ENCODE measurements at places on chromosomes 11 and 22.

- no peak for DNase-seq
Observed at GRCh38 chr11:10655943-10656576, 37.5 kb downstream of the IRAG1 start.

GRCh38 chr11:68021167-68021787, 9.2 kb upstream of the NDUFS8 start:
- no peak for DNase-seq

DNA sequence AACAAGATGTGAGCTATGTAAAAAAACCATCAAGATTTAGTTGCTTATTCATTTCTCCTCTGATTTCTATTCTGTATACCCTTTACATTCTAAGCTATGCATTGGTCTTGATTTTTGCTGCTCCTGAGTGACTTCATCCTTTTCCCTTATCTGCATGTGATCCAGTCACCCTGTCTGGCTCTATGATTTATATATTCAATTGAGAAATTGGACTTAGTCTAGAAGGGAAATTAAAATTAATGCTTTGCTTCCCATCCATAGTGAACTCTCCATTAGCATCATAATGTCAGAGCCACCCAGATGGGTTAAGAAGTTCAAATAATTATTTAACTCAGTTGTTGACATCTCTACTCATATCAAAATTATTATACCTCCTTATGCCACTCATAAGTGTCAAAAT, 5.0 kb downstream of the JRKL start:
- no peak for DNase-seq

DNA sequence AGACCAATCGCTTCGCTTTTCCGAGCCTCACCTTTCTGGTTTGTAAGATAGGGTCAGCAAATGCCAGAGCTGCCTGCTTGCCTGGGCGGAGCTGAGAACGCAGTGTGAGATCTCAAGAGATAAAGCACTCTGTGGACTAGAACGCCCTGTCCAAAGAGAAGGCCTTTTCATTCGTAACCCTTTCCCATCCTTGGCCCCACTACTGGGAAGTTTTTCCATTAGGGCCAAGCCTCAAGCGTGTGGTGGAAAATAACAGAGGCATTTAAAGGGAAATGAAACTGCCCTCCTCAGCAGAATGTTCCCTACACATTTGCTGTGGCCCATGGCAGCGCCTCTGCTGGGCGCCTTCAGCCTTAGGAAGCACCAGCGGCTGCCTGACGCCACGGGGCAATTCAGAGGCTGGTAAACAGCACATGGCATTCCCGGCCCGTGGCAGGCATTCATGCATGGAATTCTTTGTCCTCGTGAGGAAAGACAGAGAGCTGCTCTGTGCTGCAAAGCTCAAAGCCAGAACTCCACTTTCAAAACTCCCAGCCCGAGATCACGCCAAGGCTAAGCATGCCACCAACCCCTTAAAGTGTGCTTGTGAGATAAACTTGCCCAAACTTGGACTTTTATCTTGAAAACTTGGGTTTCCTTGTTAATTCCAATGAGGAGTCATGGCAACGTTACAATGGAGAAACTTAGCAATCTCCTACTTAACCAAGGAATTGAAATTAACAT, 38.1 kb downstream of the AHNAK start:
- DNase-seq: no peak

- no peak for DNase-seq
Observed at GRCh38 chr11:115672999-115673411, 168.8 kb upstream of the CADM1 start.

GRCh38 chr11:134973801-134974200, 561.8 kb upstream of the B3GAT1 start:
- DNase-seq: no peak

DNA sequence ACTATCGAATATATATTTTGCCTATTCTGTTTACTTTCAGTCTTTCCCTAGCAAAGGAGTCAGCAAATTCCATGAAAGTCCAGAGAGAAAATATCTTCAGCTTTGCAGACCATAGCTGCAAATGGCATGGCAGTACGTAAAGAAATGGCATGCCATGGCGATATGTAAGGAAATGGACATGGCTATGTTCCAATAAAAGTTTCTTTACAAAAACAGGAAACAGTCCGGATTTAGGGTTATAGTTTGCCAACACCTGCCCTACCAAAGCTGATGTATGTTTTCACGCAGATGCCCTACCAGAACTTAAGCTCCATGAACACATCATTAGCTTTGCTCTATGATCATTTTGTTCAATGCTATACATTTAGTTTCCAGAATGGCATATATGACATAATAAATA, 19.5 kb downstream of the KIAA0930 start:
- no peak for DNase-seq
